ENCODE measurements at places on chromosomes 16 and 17.
A peak's percentile ranks its signal among the peaks of the same experiment; 100 is the strongest.

GRCh38 chr17:68468334-68468733 is 11.0 kb upstream of the WIPI1 start:
- no peak for DNase-seq

DNA sequence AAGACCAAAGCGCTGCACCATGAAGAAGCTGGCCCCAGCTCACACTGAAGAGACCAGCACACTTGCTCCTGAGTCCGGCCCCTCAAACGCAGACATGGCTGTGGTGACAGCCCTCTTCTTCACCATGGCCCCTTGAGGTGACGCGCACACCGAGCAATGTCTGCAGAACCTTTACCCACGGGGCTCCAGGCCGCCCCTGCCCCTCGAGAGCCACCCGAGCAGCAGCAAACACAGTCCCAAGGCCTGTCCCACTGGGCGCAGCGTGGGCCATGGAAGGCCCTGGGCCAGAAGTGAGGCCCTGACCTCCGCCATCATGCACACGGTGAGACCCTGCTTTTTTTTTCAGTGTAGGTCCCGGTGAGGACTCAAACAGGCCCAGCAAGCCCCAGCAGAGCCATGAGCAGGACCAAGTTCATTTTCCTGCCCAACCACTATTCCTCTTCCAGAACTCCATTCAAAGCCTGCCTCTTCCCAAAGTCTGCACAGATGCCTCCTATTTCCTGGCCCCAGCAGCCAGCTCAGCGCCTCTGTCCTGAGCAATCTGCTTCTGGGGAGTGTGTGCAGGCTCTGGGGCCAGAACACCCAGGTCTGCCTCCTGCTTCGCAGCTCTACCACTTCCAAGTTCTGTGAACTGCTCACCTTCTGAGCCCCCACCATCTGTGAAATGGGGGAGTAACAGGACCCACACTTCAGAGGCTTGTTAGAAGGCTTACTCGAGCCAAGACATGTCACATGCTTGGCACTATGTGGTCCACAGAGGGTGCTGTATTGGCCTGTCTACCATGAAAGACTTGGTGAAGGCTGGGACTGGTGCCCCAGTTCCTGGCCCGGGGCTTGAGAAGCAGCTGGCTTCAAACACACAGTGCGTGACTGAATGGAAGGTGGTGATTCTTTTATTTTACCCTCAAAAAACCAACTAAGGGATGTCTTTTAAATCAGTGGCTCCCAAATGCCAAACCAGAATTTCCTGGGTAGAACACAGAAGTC is 35.7 kb upstream of the GSG1L start:
- peak; percentile 21 for DNase-seq

GRCh38 chr17:82380860-82381702 is 9.5 kb downstream of the UTS2R start:
- no peak for DNase-seq

DNA sequence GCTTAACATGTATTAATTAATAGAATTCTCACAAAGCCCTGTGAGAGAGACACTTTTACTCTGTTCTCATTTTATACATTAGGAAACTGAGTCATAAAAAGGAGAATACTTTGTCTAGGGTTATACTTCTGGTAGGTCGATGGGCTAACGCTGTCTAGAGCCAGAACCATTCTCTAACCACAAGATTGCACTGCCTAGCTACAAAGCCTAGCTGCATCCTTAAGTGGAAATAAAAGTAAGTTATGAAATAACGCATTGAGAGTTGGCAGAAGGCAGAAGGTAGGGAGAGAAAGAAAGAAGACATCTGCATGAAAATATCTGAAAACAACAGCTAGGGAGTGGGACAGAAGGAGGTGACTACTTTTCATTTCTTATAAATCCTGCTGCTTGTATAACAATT is 33.2 kb downstream of the IRX6 start:
- DNase-seq = no peak

DNA sequence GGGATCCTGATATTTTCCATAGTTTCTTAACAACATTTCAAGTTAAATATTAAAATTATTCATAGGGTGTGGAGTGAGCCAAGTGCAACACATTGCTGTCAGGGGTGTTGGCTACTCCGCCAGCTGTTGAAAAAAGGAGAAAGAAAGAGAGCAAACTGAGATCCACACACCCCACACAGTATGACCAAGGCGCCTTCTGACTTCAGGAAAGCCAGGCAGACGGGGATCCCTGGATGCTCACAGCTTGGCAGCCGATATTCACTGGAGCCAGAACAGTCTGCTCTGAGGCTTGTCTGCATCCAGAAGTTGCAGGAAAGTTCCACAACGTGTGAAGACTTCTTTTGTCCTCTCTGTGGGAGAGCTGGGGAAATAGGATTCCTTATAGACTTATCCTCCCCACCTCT is 9.3 kb downstream of the CHD9NB start:
- DNase-seq = no peak

DNA sequence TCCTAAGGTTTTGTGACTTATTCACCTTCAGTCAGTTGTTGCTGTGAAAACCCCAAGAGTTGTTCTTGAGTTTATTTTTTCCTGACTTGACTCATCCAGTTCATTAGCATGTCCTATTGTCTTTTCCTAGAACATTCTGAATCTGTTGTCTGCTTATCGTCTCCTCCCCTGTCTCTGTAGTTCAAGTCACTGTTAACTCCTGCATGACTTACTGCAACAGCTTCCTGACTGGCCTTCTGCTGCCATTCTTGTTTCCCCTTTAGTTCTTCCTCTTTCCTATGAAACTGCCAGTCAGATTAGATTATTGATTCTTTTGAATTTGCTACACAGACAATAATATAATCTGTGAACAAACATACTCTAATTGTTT is 161.5 kb downstream of the FTO start:
- no peak for DNase-seq

GRCh38 chr17:12116143-12116542 is 95.5 kb downstream of the MAP2K4 start:
- no peak for DNase-seq

DNA sequence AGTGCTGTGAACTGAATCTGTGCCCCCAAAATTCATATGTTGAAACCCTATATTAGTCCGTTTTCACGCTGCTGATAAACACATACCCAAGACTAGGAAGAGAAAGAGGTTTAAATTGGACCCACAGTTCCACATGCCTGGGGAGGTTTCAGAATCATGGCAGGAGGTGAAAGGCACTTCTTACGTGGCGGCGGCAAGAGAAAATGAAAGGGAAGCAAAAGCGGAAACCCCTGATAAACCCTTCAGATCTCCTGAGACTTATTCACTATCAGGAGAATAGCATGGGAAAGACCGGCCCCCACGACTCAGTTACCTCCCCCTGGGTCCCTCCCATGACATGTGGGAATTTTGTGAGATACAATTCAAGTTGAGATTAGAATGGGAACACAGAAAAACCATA is 3.7 kb upstream of the SPDYE4 start:
- DNase-seq = no peak

- no peak for DNase-seq
Observed at GRCh38 chr17:45747911-45748310, 36.2 kb upstream of the CRHR1 start.

GRCh38 chr17:82126556-82127314 is 28.7 kb upstream of the FASN start:
- DNase-seq = no peak

DNA sequence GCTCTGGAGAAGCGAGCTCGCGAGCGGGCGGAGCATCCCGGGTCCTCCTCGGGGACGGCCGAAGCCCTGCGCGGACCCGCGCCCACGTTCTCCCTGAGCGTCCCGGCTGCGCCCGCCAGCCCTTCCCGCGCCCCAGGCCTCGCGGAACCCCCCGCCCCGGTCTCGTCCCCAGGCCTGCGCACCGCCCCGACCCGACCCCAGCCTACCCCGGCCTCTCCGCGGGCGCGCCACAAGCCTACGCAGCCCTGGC is 159 bp downstream of the USP36 start:
- DNase-seq = no peak

DNA sequence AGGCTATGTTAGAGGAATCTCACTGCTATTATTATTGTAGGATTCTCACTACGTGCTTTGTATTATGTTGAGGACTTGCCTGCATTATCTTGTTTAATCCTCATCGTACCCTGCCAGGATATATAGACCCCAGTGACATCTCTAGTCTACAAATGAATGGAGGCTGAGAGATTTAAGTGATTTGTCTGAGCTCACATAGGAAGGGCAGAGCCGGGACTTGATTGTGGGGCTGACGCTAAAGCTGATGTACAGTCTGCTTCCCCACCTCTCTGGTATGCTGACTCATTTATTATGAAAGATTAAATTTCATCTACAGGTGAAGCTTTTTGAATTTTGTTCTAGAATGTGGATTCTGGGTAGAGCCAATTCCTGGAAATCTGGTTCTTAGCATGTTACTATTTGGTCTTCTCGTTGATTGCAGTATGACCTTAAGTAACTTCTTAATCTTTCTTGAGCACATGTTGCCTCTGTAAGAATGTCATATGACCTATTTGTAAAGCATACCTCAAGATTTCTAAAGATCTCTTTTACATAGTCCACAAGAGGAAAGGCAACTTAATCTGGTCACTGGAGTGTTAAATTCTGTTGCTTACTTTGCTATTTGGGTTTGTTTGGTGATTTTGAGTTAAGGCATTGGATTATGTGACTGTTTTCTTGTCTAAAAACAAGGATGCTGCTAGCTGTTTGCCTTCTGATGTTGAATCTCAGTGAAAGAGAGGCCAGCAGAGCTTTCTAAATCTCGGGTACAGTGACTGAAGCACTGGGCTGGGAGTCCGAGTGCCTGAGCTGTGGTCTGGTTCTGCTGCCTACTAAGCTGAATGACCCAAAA is 12.4 kb downstream of the METTL9 start:
- DNase-seq = peak; percentile 47

DNA sequence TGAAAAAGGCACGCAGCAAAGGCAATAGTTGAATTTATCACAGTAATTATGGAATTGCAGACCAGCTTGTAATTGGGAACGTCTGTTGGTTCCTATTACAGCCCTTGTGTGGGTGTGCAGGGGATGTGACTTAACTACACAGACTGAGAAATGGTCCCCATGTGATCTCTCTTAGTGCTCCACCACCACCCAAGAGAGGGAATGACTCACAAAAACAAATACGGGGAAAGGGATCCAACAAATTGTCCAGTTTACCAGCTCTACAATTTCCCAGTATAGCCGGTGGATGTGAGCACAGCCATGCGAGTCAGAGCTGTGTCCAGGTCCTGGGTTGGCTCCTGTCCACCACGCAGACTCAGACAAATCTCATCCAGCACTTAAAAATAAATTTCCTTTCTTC is 337.9 kb downstream of the GRIN2A start:
- DNase-seq = no peak

DNA sequence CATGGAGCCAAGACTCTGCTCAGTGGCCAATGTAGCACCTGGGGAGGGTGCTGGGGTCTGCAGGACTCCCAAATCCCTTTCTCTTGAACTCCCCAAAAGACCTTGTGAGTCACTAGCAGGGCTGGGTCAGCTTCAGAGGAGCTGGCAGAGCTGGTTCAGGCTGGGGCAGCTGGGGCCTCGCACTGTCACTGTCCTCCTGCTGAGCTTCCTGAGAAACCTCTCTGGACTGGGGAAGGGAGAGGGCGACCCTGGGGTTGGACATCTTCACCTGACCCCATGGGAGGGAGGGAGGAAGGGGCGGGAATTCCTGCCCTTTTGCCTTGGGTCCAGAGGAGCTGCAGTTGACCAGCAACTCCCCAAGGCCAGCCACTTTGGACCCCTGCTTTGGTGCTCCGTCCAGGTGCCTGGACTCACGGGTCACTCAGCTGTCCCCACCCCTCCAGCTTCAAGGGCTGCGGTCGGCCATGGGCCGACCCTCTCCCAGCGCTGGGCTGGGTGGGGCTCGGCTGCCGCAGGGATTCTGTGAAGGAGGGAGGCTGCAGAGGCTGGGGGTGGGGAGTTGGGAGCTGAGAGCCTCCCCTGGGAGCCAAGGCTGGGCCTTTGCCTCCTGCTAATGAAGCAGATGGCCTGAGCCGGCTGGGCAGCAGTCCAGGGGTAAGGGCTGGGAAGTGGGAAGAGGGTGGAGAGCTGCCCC is 9.2 kb downstream of the FMNL1 start:
- no peak for DNase-seq

DNA sequence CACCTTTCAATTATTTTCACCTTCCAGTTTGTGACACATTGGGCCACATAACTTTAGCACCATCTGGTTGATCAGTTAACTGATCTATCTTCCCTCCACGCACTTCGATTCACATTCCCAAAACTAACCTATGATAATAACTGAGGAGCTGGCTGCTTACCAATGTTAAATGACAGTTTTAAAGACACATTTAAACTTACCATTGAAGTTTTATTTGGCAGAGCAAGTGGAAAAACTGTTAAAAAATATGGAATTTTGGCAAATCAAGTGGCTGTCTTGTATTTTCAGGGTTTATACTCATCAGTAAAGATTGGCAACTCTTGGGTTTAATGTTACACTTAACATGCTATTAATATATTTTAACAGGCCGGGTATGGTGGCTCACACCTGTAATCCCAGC is 5.4 kb upstream of the APOH start:
- DNase-seq = no peak

- DNase-seq = no peak
Observed at GRCh38 chr17:19763416-19763815, 15.3 kb upstream of the ALDH3A1 start.

GRCh38 chr17:51372345-51373004 is 112.1 kb downstream of the UTP18 start:
- DNase-seq = peak; percentile 47

- DNase-seq = no peak
Observed at GRCh38 chr16:11892761-11893160, 23.0 kb downstream of the GSPT1 start.

GRCh38 chr17:58328195-58329034 is at the start of gene TSPOAP1:
TSS of gene TSPOAP1 (minus strand) at chr17:58328795. CDS start at chr17:58327920, 875 bp downstream.
- peak; percentile 78 for DNase-seq

DNA sequence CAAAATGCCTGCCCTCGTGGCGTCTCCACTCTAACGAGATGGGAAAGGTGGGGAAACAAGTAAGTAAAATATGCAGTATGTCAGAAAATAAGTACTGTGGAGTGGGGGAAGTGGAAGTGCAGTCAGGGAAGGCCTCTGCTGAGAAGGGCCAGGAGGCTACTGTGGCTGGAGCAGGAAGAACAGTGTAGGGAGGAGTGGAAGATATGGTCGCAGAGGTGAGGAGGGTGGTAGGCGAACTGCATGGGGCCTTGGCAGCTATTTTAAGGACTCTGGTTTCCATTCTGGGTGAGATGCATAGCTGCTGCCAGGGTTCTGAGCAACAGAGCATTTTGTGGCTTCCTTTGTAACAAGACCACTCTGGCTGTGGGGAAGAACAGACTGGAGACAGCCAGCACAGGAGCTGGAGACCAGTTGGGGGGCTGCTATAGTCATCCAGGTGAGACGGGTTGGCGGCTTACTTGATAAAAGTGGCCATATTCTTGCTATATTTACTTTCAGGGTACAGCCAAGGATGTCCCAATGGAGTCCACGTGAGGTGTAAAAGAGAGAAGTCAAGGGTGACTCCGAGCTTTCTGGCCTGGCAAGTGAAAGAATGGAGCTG is 42.6 kb downstream of the CYTH1 start:
- no peak for DNase-seq

- DNase-seq = no peak
Observed at GRCh38 chr16:59880611-59881010, 1146.5 kb upstream of the GOT2 start.

GRCh38 chr16:30746638-30747175 is 1.5 kb upstream of the PHKG2 start:
- DNase-seq = no peak
